ENCODE measurements at places on chromosomes 16 and 17.

DNA sequence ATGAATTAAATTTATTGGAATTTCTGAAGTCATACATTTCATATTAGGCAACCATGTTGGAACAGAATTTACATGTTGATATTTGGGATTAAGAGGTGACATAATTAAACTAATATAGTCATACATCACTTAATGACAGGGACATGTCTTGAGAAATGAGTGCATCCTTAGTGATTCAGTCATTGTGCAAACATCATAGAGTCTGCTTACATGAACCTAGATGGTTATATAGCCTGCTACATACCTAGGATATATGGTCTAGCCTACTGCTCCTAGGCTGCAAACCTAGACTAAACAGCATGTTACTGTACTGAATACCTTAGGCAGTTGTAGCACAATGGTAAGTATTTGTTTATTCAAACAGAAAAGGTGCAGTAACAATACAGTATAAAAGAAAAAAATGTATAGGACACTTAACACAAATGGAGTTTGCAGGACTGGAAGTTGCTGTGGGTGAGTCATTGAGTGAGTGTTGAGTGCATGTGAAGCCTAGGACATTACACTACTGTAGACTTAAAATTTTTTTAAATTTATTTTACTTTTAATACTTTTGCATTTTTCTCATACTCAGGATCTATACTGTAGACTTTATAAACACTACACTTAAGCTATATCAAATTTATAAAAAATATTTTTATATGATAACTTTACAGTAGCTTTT is 85.6 kb downstream of the OMG start:
- peak; percentile 43 for DNase-seq

- no peak for DNase-seq
These were observed 30.1 kb downstream of the ACSF3 start for GRCh38 chr16:89123831-89124100.

- DNase-seq = no peak
These were observed 303.3 kb downstream of the MAP2K6 start for GRCh38 chr17:69717819-69718218.

DNA sequence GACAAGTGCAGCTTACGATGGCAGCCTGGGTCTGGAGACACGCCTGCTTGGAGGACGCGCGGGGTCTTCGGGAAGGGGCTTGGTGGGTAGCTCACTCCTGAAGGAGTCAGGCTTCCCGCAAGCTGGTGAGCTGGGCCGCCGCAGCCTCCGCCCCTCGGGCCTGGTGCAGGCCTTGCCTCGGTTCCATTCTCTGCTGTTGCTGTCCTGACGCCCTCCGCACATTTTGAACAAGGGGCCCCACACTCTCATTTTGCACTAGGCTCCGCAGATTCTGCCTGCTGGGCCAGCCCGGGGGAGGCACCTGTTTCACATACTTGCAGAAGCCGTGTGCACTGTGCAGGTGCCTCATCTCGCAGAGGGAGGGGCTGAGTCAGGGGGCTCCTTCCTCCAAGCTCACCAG is 31.9 kb upstream of the CBX4 start:
- no peak for DNase-seq

- no peak for DNase-seq
These were observed 11.4 kb upstream of the TMEM238L start for GRCh38 chr17:10815319-10815718.

- peak; percentile 71 for DNase-seq
These were observed 15.4 kb downstream of the KCNJ2 start for GRCh38 chr17:70184770-70185169.

DNA sequence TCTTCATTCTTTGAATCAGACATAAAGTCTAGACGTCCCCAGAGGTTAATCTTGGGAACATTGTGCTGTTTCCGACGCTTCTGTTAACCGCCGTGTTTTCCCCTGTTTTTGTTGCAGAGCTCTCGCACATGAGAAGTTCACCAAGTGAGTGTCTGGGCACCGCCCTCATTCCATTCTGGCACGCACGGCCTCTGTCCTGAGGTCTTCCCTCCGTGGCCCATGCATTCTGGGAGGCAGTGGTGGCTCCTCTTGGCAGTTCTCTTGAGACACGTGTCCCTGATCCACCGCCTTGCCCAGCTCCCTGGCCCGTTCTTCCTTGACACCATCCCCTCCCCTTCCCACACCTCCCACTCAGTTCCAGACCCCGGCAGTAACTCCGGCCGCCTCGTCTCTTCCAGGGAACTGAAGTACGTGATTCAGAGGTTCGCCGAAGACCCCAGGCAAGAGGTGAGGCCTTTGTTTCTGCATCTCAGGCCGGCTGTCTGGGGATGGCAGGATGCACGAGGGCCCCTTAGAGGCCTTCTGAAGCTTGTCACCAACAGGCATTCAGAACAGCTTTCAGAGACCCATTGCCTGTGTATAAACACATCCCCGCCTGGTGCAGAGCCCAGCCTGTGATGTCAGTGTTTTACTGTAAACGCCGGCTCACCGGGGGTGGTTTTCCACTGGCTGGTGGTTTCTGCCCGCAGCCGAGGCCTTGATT is 85.9 kb upstream of the PLCG2 start:
- peak; percentile 92 for DNase-seq

GRCh38 chr16:69443927-69444631 is 19.7 kb downstream of the CYB5B start:
- DNase-seq = peak; percentile 51

DNA sequence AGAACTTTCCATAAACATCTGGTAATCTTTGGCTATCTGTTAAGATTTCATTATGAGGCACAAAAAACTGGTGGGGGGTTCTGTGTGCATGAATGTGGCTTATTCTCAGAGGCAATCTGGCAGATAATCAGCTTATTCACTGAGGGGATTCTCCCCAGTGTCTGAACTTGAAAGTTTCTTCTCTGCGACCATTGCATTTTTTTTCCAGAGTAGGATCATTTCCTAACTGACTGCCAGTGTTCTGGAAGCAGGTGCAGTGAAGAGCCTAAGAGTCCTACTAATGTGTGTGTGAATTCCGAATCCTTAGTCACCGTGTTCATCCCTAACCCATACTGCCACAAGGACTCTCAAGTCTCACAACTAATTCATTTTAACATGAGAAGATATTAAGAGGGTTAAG is 64.9 kb upstream of the LRRC37A3 start:
- DNase-seq = no peak

DNA sequence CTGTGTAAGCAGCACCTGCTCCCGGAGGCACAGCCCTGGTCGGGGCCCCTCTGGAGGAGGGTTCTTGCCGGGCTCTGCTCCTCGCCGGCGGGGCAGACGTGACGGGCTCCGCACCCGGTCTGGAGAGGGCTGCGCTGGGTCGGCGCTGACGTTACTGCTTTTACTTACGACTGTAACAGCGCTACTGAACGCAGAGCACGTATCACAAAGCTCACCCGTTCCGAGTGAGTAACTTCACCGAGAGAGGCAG is 1.3 kb upstream of the RAB40C start:
- peak; percentile 67 for DNase-seq
